ENCODE measurements at places on chromosomes 2 and 18.

DNA sequence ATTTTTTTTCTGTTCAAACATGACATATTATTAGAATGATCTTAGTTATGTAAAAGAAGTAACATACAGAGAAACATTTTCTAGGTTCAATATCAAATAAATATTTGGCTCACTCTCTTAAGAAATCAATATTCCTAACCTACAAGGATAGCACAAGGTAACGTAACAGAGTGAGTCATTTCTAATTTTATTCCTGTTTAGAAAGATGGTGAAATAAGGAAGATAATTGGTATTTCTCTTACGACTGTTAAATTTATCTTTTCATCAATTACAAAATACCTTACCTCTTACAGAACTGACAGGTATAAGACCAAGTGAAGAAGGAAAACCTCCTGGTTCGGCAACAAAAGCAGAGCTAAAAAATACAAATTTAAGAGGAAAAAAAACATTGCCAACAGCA lies 45.1 kb downstream of the PRELID3A start:
- DNase-seq = no peak

DNA sequence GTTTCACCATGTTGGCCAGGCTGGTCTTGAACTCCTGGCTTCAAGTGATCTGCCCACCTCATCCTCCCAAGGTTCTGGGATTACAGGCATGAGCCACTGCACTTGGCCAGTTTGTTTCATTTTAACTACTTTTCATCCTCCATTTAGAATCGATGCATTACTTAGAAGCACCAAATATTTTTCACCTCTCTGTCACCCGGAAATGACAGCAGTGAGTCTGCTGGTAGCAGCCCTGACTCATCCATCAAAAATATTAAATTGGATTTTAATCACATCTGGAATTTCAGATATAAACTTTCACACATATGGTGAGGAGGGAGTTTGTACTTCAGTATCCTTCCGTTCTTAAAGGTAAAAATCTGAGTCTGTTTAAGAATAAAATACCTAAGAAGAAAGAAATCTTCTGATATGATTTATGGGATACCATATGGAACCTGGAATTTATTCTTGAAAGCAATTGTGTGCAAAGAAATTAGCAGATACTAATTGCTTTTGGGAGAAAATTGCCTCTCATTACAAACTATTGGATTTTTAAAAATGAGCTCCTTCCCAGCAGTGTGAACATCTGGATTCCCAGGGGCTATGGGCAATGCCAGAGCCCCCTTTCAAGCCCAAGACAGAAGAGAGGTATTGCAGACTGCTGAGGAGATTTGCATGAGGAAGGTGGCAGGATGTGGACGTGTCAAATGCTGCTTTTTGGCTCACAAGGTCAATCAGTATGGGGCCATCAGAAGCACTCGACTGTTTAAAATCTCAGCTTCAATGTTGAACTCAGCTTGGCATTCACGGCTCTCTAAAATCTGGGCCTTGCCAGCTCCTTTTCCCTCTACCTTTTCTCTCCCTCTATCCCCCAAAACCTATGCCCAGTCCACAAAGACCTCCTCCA lies 279.5 kb upstream of the SIX2 start:
- no peak for DNase-seq

GRCh38 chr2:128488434-128488833 lies 169.8 kb upstream of the HS6ST1 start:
- no peak for DNase-seq

DNA sequence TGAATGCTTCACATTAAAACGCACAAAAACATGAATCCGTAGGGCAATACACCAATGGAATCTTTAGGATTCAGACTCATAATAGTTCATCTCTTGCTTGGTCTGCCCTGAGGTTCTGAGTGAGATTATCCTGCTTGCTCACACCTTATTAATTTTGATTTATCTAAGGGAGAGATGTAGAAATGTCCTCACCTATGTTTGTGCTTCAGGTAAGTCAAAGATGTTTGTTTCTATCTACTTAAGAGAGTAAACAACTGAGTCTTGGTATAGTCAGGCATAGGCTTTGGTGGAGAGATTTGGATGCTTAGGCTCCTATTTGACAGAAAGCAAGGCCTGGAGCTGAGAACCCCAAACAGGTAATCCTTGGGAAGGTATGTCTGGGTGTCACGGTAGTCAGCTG lies 231.0 kb upstream of the TNP1 start:
- no peak for DNase-seq

- no peak for DNase-seq
Observed at GRCh38 chr2:75560768-75561565, at the start of gene EVA1A. EVA1A (minus strand) TSS chr2:75560939; CDS start chr2:75518140, 42,799 bp downstream.

GRCh38 chr18:11320986-11321385 lies 171.6 kb upstream of the PIEZO2 start:
- no peak for DNase-seq

GRCh38 chr2:157874348-157874747 lies 1.8 kb downstream of the ACVR1 start:
- DNase-seq = no peak

DNA sequence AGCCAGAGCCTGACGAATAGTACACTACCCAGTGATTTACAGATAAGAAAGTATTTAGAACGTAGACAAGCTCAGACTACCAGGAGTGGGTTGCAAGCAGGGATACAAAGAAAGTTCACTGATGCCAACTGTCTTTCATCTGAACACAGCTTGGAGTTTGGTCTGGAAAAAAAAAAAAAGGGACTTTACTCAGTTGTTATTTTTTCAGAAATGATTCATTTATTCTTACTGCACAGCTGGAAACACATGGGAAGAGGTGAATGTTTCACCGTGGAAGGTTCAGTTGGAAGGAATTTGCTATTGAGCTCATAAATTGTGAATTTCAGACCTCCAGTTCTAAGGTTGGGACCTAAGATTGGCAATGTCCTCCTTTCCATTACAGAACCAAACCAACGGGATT lies 259.7 kb downstream of the ETAA1 start:
- no peak for DNase-seq

- DNase-seq = no peak
Observed at GRCh38 chr2:128524183-128524582, 205.5 kb upstream of the HS6ST1 start.

DNA sequence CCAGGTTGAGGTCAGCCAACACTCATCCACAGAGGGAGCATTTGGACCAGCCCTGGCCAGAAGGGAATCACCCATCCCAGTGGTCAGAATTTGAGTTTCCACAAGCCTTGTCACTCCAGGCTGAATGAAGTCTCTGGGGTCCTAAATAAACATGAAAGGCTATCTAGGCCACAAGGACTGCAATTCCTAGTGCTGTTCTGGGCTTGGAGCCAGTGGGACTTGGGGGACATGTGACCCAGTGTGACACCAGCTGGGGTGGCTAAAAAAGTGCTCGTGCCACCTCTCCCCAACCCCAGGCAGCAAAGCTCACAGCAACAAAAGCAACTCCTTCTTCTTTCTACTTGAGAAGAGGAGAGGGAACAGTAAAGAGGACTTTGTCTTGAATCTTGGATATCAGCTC lies 91.7 kb downstream of the MDH1 start:
- DNase-seq = no peak

DNA sequence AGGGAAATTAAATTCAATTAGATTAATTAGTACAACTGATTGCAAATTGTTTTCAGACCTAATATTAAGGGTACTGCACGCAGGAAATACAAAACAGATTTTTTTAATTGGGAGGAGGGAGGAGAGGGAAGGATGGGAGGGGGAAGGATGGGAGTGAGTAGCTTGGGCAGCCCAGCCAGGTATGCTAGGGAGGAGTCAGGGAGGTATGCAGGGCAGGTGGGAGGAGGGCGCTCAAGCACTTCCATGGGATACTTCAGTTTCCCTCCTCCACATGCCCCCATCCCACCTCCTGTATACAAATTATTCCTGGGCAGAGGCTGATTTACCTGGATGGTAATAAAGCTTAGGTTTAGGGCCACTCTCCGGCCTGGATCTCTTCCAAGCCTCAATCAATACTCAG lies 76.6 kb upstream of the CAPN13 start:
- no peak for DNase-seq

DNA sequence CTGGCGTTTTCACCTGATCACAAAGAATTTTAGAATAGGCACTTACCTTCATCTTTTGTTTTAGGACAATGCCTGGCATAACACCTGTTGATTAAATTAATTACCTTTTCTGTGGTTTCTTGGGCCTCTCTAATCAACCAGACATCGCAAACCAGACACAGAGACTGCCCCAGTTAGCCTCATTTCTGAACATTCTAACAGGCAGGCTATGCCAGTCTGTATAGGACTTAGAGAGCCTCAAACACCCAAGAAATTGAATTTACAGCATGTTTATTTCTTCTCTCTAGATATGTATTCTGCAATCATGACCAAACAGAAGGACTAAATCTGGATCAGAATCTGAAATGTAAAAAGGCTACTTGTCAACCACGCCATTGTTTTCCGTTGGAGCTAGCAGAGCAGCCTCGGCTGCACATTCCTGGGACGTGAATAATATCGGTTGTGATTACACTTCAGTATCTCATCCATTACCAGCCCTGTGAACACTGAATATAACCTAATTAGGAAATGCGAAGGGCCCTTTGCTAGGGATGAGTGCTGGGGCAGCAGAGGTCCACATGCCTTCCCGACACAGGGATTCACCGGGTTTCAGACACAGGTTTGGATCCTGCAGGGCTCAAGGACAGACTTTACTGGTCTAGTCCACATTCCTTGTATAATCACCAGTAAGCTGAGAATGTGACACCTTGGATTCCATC lies 17.5 kb upstream of the CDC42EP3 start:
- no peak for DNase-seq

DNA sequence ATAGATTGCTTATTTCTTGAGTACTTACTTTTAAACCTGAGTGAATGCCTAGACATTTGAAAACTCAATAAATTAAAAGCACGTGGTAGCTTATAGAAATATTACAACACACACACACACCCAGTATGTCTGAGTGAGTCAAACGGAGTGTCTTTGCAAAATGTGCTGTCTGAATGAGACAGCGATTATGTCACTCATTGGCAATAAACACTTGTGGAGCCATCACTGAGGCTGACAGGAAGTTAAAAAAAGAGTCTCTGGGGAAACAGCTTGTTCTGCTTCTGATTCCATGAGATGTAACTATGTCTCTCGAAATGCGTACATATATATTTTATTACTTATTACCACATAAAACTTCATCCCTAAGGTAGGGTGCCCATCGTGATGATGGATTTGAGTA lies 22.3 kb upstream of the VPS4B start:
- no peak for DNase-seq

GRCh38 chr18:58527952-58528287 lies 101.0 kb downstream of the ALPK2 start:
- DNase-seq = no peak

DNA sequence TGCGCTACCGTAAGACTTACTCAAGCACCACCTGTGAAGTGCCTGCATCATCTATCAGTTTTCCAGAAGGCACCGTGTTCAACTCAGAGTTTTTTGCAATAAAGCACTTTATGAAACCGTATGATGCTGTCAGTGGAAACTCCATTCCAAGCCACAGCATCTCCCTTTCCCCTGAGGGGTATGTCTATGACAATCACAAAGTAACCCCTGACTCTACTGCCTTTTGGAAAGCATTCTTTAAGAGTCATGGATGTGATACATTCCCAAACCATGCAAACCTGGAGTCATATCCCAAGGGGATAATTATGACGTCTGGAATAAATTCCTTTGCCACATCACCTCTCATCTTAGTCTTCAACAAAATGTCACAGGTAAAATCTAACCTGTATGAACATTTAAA lies 39.2 kb downstream of the UNC50 start:
- DNase-seq = no peak

- no peak for DNase-seq
Observed at GRCh38 chr18:43665105-43665788, 388.0 kb upstream of the SYT4 start.

DNA sequence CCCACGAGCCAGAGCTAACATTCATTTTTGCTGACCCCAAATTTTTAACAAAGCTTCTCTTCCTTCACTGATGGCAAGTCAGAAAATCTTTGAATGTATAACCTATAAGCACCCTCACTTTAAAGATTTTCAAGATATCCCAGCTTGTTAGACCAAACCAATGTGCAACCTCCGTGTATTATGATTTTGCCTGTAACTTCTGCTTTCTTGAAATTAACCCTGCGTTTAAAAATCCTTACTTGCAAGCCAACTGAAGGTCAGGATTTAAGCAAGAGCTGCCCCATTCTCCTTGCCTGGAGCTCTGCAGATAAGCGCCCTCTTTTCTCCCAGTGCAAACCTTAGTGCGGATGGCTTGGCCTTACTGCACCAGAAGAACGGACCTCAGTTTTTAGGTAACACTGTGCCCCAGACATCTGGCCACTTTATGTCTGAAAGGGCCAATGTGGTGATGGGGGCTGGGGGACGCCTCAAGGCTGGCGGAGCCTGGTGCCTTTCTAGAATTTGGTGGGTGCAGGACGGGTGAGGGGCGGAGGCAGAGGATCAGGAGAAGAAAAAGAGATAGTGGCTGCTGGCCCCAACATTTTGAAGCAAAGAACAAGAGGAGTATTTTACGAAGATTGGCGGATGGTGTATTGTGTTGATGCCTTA lies 805 bp upstream of the TNFRSF11A start:
- DNase-seq = no peak

DNA sequence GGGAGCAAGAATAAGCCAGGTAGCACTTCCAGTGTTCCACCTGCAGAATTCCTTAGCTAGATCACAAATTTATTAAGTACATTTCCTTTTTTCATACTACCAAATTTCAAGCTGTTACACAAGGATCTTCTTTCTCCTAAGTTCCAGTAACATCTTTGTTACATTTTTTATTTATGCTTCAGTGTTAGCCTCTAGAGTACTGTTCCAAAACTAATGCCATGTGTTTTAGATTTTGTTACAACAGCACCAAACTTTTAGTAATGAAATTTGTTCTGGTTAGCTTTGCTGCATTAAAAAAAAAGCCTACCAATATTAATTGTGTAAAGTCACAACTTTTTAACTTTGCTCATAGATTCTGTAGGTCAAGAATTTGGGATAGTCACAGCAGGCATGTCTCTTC lies 161.1 kb downstream of the CAMKMT start:
- no peak for DNase-seq

DNA sequence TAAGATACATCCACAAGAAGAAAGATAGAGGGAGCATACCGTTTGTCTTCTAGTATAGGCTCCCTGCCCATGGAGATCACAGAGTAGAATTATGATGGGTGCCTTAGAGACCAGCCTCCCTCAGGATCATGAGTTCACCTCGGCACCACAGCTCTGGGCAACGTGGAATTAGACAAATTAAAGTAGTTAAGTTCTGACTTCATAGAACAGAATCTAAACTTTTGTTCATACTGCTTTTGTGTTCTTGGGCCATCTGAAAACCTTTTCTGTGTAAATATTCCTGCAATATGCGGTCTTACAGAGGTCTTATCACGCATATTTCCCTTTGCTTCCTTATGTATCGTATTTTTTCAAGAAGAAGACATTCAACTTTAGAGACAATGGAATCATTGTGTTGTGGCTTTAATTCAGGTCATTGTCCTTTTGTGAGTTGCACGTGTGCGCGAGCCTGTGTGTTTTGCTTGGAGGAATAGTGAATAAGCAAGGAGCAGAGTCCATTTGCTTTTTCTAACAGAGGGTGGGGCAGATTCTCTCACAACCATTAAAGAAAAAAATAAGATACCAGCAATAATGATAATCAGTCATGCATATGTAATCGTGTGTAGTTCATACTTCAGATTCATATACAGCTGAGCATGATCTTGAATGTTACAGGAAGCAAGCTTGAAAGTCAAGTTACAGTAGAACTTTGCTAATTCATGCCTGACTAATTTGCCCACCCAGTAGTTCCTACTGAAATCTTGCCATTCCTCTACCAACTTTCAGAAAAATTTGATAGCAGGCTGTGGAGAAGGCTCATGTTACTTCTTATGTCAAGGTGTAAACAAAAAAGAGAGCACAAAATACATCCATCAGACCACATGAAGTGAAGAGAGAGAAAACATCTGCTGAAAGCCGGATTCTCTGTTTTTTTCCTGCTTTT lies 243.6 kb downstream of the NEDD4L start:
- no peak for DNase-seq

- no peak for DNase-seq
Observed at GRCh38 chr2:172924097-172924660, 151.5 kb upstream of the MAP3K20 start.
